ENCODE measurements at places on chromosomes 2 and 18. TPM values are rescaled to one million over a fixed set of nuclear protein-coding genes. Genes with fewer than 3 reads are reported as not detected.

- no peak for DNase-seq
Measured at GRCh38 chr2:213932-214693, 49.7 kb downstream of the SH3YL1 start.

DNA sequence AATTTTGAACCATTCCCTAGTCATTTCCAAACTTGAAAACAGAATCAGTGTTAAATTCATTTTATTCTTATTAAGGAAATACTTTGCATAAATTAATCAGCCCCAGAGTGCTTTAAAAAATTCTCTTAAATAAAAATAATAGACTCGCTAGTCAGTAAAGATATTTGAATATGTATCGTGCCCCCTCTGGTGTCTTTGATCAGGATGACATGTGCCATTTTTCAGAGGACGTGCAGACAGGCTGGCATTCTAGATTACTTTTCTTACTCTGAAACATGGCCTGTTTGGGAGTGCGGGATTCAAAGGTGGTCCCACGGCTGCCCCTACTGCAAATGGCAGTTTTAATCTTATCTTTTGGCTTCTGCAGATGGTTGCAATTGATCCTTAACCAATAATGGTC lies 5.5 kb upstream of the MROH2A start:
- no peak for DNase-seq

- no peak for DNase-seq
Measured at GRCh38 chr2:162403884-162404283, 60.0 kb downstream of the GCA start.

DNA sequence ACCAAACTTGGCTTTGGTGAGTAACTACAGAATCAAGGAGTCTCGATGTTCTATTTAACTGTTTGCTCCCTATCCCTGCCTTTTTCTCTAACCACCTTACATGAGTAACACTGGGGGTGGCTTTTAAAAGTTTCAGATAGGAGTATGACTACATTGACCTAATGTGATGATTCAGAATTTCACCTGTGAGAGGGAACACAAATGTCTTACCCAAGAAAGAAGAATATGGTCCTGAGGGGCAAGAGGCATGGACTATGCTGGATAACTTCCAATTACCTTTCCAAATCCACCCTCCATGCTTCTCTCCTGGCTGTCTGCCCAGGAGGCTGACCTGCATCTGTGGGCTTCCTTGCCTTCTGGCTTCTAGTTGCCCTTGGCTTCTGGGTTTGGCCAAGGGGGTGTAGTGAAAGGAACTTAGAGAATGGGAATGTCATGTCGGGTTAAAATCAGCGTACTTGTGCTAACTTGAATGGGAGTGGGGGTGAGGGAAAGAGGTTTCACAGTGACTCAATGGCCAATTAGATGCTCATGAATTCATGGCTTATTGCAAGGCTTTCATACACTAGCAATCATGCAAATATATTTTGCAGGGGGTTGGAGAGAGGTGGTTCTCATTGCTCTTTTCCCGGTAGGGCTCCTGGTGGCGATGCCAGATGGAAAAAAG lies 5.3 kb upstream of the IL36G start:
- DNase-seq, result no peak

The GLI2 gene
- 13.0 TPM for total RNA-seq
